ENCODE measurements at places on chromosomes 2 and 18. TPM values are rescaled to one million over a fixed set of nuclear protein-coding genes. Genes with fewer than 3 reads are reported as not detected.

GRCh38 chr2:7895289-7895688 lies 786.6 kb upstream of the ID2 start:
- H3K4me3 ChIP-seq, result no peak overlapping the region
- H3K27ac ChIP-seq, result no peak overlapping the region
- H3K4me1 ChIP-seq, result no peaks in the 10 kb centered on the region
- DNase-seq, result no peak
- no peaks in the 10 kb centered on the region for H3K36me3 ChIP-seq

DNA sequence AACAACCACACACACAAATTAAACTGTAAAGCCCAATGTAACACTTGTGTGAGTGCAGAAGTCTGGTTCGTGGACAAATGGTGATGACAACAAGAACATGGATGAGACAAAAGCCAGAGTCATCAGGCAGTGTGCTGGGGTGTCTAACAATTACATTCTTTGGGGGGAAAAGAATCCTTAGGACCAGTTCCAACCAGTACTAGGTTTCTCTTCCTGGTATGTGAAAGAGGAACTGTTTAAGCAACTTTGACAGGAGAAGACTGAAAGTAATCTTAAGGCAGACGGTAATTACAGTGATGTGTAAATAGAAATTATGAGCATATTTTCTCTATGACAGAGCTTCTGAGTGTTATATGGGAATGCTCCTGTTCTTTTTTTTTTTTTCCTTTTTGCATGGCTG lies 133.4 kb downstream of the AFF3 start:
- H3K27me3 ChIP-seq, result no peaks in the 10 kb centered on the region
- no peak overlapping the region for H3K4me3 ChIP-seq
- no peaks in the 10 kb centered on the region for H3K36me3 ChIP-seq

GRCh38 chr18:63617049-63617914 lies 26.8 kb downstream of the SERPINB4 start:
- DNase-seq, result no peak
- H3K27ac ChIP-seq, result no peak overlapping the region
- H3K4me3 ChIP-seq, result no peak overlapping the region
- no peaks in the 10 kb centered on the region for H3K4me1 ChIP-seq

DNA sequence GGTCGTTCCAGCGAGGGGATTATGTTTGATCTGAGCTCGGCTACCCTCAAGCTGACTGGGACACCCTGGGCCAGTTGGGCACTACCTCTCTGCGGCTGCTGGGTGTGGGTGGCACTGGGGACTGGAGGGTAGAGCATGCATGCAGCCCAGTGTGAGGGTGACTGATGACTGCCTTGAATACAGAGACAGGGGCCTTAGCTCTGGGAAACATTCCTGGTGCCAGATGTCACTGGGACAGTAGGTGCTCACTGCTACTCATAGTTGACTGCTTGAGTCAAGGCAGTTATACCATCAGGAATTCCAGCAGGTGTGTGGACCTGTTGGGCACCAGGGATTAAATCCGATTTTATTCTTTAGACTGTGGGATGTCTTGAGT lies 33.6 kb upstream of the ATP6V1B1 start:
- no peaks in the 10 kb centered on the region for H3K4me1 ChIP-seq
- H3K4me3 ChIP-seq, result no peak overlapping the region
- no peak for DNase-seq
- H3K27me3 ChIP-seq, result peaks cover 86% of the 10 kb centered on the region

DNA sequence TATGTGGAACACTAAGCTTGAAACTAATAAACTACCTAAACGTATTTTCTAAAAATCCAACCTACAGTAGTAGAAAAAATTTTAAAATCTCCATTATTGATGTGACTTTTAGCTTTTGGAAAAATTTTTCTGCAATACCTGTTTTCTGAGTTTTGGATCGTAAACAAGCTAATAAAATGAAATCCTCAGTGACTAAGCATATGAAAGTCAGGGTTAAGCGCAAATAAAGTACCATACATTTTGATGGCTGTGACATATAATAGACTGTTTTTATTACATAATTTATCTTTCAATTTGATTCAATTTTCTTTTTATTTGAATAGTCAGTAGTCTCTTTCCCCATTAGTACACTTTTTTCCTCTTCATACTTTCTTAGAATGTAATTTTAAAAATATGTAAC lies 683.6 kb downstream of the NUP35 start:
- H3K27me3 ChIP-seq, result no peaks in the 10 kb centered on the region
- H3K27ac ChIP-seq, result no peak overlapping the region
- H3K4me1 ChIP-seq, result no peaks in the 10 kb centered on the region
- H3K4me3 ChIP-seq, result no peak overlapping the region
- DNase-seq, result no peak
- no peaks in the 10 kb centered on the region for H3K36me3 ChIP-seq

Gene RNF152
- total RNA-seq, result 45.0 TPM

Gene GRP
- not detected for total RNA-seq
